Neuronal stem cell (in vitro differentiated cells): ENCODE measurements at places on chromosomes 1 and 21.
A peak's percentile ranks its signal among the peaks of the same experiment; 100 is the strongest.

DNA sequence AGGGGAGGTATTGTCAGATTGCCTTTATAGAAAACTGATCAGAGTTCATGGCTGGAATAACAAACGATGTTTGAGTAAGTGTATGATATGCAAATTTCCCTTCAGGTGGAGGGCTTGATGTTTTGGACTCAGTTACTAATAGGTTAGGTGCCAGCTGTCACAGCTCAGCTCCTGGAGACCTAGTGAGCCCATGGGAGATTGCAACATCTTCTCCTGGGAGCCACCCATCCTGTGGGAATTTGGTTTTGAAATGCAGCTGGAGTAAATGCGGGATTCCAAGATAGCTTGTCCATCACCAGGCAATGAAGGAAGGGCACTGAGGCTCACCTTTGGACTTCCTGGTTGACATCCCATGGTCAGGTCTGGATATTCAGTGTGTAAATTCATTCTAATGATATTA, 211.4 kb upstream of the NRIP1 start:
- H3K4me1 ChIP-seq, result no peaks in the 10 kb centered on the region
- H3K27ac ChIP-seq, result no peak overlapping the region
- no peaks in the 10 kb centered on the region for H3K27me3 ChIP-seq
- H3K36me3 ChIP-seq, result no peaks in the 10 kb centered on the region
- no peak overlapping the region for H3K4me3 ChIP-seq
- no peak for DNase-seq

- H3K4me1 ChIP-seq, result no peaks in the 10 kb centered on the region
- no peak overlapping the region for H3K27ac ChIP-seq
- H3K36me3 ChIP-seq, result no peaks in the 10 kb centered on the region
- no peak overlapping the region for H3K4me3 ChIP-seq
- no peaks in the 10 kb centered on the region for H3K27me3 ChIP-seq
These were observed 179.9 kb downstream of the COL24A1 start for GRCh38 chr1:85976516-85977205.

GRCh38 chr1:218546314-218546713, 201.2 kb downstream of the TGFB2 start:
- no peak overlapping the region for H3K4me3 ChIP-seq
- H3K4me1 ChIP-seq, result no peaks in the 10 kb centered on the region
- H3K27me3 ChIP-seq, result no peaks in the 10 kb centered on the region
- no peak for DNase-seq

DNA sequence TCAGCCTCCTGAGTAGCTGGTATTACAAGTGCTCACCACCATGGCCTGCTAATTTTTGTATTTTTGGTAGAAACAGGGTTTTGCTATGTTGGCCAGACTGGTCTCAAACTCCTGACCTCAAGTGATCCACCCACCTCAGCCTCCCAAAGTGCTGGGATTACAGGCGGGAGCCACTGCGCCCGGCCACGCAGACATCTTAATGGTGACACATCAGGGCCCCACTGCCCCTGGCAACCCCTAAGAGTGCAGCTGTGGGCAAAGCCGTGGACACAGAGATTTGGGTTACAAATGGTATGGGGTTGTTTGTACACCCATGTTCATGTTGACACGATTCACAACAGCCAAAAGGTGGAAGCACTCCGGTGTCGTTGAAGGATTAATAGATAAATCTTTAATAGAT, 29.8 kb downstream of the IFNGR2 start:
- no peak overlapping the region for H3K27ac ChIP-seq
- peaks cover 7% of the 10 kb centered on the region for H3K4me1 ChIP-seq
- no peak for DNase-seq
- H3K27me3 ChIP-seq, result no peaks in the 10 kb centered on the region
- H3K4me3 ChIP-seq, result no peak overlapping the region

DNA sequence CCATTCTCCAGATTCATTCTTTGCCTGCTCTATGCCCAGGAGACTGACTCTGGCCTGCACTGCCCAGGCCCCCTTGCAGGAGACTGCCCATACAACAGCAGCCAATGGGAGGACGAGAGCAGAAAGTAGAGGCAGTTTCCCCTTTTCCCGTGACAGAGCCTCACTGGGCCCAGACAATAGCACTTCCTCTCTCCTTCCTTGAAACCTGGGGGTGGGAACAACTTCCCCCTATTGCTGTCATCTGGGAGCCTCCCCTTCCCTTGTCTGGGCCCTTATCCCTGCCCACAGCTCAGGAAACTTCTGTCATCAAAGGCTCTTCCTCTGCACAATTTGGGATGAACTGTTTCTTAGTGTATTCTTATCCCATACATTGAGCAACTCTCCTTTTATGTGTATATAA, 60.8 kb upstream of the KCNJ15 start:
- no peak overlapping the region for H3K27ac ChIP-seq
- H3K27me3 ChIP-seq, result no peaks in the 10 kb centered on the region
- no peaks in the 10 kb centered on the region for H3K4me1 ChIP-seq
- DNase-seq, result no peak
- no peak overlapping the region for H3K4me3 ChIP-seq

DNA sequence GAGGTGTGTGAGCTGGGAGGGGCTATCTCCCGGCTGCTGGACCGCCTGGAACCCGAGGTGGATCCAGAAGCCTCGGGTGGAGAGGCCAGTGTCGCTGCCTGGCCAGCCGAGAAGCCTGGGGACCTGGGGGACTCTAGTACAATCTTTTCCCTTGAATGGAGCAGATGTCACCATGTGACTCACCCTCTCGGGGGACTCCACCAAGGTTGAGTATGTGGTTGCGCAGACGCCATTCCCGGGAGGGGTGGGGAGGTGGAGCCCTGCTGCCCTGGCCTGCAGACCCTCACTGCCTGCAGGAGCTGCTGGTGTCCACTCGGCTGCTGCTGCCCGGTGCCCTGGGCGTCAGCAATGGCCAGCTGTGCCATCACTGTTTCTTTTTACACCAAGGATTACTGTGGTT, 40.3 kb downstream of the TP73 start:
- no peak overlapping the region for H3K27ac ChIP-seq
- peaks cover 3% of the 10 kb centered on the region for H3K27me3 ChIP-seq
- peaks cover 11% of the 10 kb centered on the region for H3K4me1 ChIP-seq
- H3K4me3 ChIP-seq, result no peak overlapping the region
- no peaks in the 10 kb centered on the region for H3K36me3 ChIP-seq

DNA sequence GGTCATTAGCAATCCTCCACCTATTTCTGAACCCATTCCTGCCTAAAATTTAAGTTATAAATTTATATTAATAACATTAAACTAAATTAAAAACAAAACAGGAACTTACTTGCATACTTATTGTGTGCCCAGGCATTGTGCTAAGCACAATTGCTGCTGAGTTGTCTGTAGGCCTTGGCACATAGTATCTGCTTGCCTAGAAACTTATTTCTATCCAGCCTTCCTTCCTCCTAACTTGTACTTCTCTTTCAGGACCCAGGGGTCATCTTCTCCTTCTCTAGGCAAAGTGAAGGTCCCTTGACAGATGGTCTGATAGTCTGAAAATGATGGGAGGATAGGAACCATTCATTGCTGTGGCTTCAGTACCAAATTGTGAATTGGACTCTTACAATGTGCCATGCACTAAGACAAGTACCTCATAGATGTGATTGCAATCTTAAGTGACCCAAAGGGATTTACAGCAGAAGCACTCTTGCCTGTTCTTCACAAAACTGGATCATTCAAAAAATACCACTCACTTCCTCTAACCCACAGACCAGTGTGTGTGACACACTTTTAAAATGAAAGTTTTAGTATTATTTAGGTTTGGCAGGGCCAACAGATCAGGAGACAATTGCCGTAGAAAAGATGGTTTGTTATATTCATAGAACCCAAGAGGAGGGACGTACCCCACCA, 10.3 kb upstream of the CD101 start:
- H3K4me1 ChIP-seq, result no peaks in the 10 kb centered on the region
- DNase-seq, result no peak
- no peak overlapping the region for H3K27ac ChIP-seq
- no peak overlapping the region for H3K4me3 ChIP-seq
- H3K36me3 ChIP-seq, result no peaks in the 10 kb centered on the region

- no peak within 1 kb of the TSS for H3K27ac ChIP-seq
- DNase-seq, result no peak
- H3K27me3 ChIP-seq, result no peaks in the 10 kb centered on the region
These were observed at the start of gene LAX1 for GRCh38 chr1:203765029-203765837. Gene LAX1 (plus strand): TSS chr1:203765183. CDS start chr1:203765566, 383 bp downstream.

DNA sequence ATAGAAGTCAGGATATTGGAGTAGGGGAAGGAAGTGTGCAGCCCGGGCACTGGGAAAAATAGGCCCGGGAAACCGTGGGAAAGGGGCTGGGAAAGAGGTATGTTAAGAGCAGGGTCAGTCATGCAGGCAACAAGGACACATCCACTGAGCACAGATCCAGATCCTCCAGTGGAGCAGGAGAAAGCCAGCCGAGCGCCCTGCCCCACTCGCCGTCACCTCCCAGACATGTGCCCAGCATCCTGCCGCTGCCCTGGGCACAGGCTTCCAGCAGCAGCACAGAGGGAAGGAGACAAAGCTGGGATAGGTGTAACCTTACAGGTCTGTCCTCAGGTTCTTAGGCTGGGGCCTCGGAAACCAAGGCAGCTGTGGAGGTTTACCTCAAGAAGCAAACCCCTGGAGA, 64.2 kb downstream of the FAM163A start:
- no peak overlapping the region for H3K4me3 ChIP-seq
- no peak overlapping the region for H3K27ac ChIP-seq
- H3K4me1 ChIP-seq, result no peaks in the 10 kb centered on the region

GRCh38 chr1:223515926-223516325, 122.7 kb downstream of the CCDC185 start:
- H3K27me3 ChIP-seq, result no peaks in the 10 kb centered on the region
- no peaks in the 10 kb centered on the region for H3K36me3 ChIP-seq
- no peaks in the 10 kb centered on the region for H3K4me1 ChIP-seq
- DNase-seq, result no peak
- H3K27ac ChIP-seq, result no peak overlapping the region

GRCh38 chr1:1431845-1432273, 3.6 kb upstream of the VWA1 start:
- H3K27ac ChIP-seq, result peak overlapping the region; percentile 53
- peaks cover 5% of the 10 kb centered on the region for H3K27me3 ChIP-seq
- peaks cover 45% of the 10 kb centered on the region for H3K4me1 ChIP-seq
- no peak for DNase-seq
- no peaks in the 10 kb centered on the region for H3K36me3 ChIP-seq

- H3K4me3 ChIP-seq, result no peak overlapping the region
- H3K27me3 ChIP-seq, result no peaks in the 10 kb centered on the region
- H3K27ac ChIP-seq, result no peak overlapping the region
- H3K36me3 ChIP-seq, result no peaks in the 10 kb centered on the region
- peak; percentile 6 for DNase-seq
These were observed 344.6 kb downstream of the RYR2 start for GRCh38 chr1:237386362-237387143.

DNA sequence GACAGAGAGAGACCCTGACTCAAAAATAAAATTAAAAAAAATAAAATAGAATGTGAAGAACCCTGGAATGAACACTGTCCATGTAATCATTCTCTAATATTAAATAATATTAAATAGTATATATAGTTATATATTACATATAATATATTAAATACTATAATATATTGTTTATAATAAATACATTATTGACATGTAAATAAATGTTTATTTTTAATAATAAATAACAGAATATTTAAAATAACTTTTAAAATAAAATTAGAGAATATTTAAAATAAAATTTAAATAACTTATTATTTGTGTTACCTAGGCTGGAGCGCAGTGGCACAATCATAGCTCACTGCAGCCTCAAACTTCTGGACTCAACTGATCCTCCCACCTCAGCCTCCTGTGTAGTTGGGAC, 32.1 kb downstream of the TRAF5 start:
- no peak overlapping the region for H3K4me3 ChIP-seq
- H3K27ac ChIP-seq, result no peak overlapping the region
- DNase-seq, result no peak
- H3K36me3 ChIP-seq, result no peaks in the 10 kb centered on the region

DNA sequence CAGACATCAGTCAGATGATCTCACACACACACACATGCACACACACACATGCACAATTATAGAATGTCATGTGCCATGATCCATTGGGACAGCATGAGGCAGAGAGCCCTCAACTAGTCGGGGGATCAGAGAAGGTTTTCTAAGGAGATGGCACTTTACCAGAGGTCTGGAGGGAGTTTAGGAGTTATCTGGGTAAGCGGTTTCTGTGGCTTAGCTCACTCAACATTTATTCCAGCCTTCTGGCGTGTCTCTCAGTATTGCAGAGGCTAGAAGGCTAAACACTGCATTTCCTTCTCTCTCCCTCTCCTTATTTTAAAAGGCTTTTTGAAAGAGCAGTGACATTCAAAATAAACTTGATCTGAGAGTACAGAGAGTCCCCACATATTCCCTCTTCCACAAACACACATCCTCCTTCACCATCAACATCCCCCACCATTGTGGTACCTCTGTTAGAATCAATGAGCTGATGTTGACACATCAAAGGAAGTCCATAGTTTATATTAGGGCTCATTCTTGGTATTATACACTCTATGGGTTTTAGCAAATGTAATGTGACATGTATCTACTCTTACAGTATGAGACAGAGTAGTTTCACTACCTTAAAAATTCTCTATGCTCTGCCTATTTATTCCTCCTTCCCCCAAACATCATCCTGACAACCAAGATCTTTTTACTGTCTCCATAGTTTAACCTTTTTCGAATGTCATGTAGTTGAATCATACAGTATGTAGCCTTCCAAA, 9.0 kb upstream of the PLA2G2A start:
- no peak for DNase-seq
- H3K4me1 ChIP-seq, result no peaks in the 10 kb centered on the region
- H3K4me3 ChIP-seq, result no peak overlapping the region
- no peaks in the 10 kb centered on the region for H3K36me3 ChIP-seq
- H3K27ac ChIP-seq, result no peak overlapping the region
- no peaks in the 10 kb centered on the region for H3K27me3 ChIP-seq

DNA sequence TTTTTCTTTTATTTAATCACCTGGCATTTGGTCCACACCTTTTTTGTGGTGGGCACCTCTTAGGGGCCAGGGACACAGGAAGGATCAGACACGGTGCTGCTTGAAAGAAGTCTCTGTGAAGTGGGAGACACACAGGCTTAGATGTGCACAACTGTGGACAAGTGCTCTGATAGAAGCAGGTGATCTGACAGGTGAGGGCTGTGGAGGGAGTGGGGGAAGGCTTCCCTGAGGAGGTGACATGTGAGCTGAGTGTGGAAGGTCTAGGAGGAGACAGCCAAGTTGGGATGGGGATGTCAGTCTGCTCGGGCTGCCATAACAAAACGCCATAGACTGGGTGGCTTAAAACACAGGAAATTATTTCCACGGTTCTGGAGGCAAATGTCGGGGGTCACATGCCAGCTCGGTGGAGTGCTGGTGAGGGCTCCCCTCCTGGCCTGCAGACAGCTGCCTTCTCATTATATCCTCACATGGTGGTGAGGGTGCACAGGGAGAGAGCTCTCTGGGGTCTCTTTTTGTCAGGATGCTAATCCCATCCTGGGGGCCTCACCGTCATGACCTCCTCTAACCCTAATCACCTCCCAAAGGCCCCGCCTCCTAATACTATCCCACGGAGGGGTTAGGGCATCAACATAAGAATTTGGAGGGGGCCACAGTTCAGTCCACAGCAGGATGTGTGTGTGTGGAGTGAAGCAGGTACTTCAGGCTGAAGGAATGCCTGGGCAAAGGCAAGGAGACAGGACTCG, 5.2 kb upstream of the KIAA1614 start:
- H3K27me3 ChIP-seq, result no peaks in the 10 kb centered on the region
- peaks cover 11% of the 10 kb centered on the region for H3K4me1 ChIP-seq
- no peak overlapping the region for H3K4me3 ChIP-seq
- no peaks in the 10 kb centered on the region for H3K36me3 ChIP-seq
- H3K27ac ChIP-seq, result no peak overlapping the region
- no peak for DNase-seq

- DNase-seq, result no peak
- no peaks in the 10 kb centered on the region for H3K4me1 ChIP-seq
- no peaks in the 10 kb centered on the region for H3K27me3 ChIP-seq
- H3K27ac ChIP-seq, result no peak overlapping the region
These were observed 64.0 kb downstream of the ZBTB17 start for GRCh38 chr1:15911927-15912326.
